Testis (tissue), 5 donors: ENCODE measurements at places on chromosomes 4 and X. TPM values are rescaled to one million over a fixed set of nuclear protein-coding genes. Genes with fewer than 3 reads are reported as not detected.

Gene AREG
- 14.2 TPM for total RNA-seq

DNA sequence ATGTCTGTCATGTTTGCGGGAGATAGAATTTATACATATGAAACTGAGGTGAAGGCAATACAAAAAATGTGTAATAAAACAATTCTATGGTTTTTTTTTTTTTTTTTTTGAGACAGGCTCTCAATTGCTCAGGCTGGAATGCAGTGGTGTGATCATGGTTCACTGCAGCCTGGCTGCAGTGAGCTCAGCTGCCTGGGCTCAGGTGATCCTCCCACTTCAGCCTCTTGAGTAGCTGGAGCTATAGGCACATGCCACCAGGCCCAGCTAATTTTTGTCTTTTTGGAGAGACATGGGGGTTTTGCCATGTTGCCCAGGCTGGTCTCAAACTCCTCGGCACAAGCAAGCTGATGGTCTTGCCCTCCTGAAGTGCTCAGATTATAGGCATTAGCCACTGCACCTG, 10.1 kb downstream of the RADX start:
- H3K4me1 ChIP-seq, result no peaks in the 10 kb centered on the region
- no peaks in the 10 kb centered on the region for H3K27me3 ChIP-seq
- H3K36me3 ChIP-seq, result no peaks in the 10 kb centered on the region
- H3K4me3 ChIP-seq, result no peak overlapping the region

DNA sequence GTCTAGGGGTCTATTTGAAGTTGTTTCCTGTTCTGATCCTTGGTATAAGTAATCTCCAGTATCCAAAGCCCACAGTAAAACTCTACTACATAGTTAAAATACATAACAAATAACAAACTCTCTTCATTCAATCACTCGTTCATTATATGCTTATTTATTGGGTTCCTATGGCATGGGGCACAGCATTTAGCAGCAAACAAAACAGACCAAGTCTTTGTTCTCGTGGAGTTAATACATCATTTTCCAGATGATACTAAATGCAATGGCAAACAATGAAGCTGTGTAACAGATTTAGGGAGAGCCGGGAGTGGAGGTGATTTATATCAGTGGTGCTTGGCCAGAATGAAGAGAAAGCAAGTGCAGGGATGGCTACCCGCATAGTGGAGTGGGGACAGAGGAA, 36.6 kb upstream of the SPARCL1 start:
- DNase-seq, result no peak
- H3K4me3 ChIP-seq, result no peak overlapping the region
- H3K27me3 ChIP-seq, result no peaks in the 10 kb centered on the region

DNA sequence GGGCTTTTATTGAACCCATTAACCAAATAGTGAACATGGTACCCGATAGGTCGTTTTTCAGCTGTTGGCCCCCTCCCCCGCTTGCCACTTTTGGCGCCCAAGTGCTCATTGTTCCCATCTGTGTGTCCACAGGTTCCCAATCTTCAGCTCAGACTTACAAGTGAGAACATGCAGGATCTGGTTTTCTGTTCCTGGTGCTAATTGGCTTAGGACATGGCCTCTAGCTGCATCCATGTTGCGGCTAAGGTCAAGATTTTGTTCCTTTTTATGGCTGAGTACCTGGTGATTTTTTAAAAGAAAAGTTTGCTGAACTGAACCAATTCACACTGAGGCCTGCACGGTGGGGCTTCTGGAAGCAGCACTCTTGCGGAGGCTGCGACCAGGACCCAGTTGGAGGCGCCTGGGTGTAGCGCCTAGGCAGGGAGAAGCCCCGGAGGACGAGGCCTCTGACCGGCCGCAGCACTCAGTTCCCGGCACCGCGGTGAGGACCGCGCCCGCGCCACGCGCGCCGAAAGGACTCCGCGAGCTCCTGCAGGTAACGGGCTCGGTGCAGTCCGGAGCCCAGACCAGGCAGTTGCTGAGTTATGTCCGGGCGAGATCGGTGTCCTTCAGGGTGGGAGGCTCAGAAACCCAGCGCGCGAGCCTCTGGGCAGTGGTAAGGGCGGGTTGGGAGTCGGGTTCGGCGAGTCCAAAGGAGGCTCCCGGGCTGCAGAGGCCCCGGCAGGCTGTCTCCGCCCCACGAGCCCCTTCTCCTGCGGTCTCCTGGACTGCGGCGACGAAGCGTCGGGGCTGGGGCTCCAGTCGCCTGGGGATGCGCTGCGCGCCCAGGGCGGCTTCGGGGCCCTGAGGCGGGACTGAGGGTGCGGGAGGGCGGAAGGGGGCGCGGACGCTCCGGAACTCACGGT, 15.8 kb upstream of the SLC25A4 start:
- DNase-seq, result peak; percentile 65
- H3K36me3 ChIP-seq, result no peaks in the 10 kb centered on the region
- H3K4me1 ChIP-seq, result no peaks in the 10 kb centered on the region

- DNase-seq, result no peak
- no peaks in the 10 kb centered on the region for H3K36me3 ChIP-seq
- H3K27ac ChIP-seq, result no peak overlapping the region
- H3K4me1 ChIP-seq, result no peaks in the 10 kb centered on the region
Observed at GRCh38 chr4:3355266-3355748, 62.5 kb downstream of the RGS12 start.
